NCI-H526 (cell line): ENCODE measurements at places on chromosomes 13 and 19.

DNA sequence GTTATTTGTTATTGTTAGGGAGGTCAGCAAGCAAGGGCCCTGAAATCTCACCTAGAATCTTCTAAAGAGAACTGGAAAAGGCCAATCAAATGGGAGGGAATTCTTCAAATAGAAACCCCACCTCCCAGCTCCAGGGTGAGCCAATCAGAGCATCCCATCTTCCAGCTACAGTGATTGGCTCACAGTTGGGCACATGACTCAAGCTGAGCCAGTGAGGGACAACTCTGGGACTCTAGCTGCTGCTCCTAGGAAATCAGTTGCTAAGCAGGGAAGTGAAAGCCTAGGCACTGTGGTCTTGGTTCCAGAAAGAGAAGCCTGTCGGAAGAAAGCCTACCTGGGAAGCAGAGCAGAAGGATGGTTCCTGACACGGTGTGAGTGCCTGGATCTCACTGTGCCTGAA, 13.4 kb downstream of the TM6SF2 start:
- DNase-seq: peak; percentile 44

DNA sequence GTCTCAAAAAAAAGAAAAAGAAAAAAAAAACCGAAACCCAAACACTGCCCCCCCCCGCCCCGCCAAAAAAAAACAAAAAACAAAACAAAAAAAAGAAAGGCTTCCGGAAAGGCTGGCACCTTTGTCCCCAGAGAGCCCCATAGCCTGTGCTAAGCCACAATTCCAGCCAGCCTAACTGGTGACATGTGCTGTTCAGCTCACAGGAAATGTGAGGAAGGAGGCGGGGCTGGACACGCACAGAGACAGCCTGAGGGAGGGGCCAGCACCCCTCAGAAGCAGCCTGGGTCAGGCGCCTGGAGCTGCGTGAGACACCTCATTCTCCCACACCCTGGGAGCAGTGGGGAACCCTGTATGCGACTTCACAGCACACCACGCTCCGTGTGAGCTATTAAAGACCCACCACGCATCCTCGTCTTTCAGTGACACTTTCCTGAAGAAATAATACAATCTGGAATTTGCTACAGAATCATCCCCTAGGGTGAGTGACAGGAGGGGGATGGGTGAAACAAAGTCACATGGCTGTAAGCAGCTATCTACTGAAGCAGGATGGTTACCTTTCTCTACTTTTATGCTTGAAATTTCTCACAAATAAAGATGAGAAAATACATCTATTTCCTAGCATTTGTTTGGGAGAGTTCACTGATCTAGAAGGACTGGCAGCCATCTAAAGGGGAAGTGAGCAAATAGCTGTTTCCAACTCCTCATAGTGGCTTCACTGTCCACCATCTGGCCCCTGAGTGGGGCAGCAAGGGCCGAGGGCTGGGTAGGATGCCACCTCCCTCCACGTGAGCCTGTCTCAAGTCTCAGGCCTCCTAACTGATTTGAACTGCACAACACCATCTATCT, 12.3 kb upstream of the SLC35E1 start:
- DNase-seq: no peak

GRCh38 chr13:104648291-104648690, 1582.1 kb upstream of the SLC10A2 start:
- DNase-seq: peak; percentile 43

- DNase-seq: no peak
These were observed 24.6 kb downstream of the CDADC1 start for GRCh38 chr13:49272296-49272695.

DNA sequence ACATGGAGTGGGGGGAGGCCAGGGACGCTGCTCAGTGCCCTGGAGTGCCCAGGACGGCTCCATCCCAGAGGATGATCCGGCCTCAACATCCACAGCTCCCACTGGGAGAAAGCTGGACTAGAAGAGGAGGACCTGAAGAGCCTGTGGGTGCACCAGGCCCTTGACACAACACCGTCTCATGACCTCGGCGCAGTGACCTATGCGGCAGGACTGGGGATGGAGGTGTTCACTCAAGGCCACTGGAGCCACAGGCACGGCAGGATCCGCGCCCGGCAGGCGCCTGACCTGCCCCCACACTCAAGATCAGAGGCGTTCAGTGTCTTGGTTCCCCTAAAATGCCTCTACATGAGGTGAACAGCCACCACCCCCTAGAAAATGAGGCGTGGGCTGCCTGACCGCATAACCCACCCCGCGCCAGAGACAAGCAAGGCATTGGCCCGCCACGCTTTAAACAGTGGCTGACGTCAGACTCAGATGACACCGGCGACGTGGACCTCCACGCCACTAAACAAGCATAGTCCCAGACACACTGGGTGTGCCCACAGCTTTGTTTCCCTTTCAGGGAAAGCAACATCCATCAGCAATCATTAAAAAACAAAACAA, 8.0 kb downstream of the SGTA start:
- DNase-seq: no peak

DNA sequence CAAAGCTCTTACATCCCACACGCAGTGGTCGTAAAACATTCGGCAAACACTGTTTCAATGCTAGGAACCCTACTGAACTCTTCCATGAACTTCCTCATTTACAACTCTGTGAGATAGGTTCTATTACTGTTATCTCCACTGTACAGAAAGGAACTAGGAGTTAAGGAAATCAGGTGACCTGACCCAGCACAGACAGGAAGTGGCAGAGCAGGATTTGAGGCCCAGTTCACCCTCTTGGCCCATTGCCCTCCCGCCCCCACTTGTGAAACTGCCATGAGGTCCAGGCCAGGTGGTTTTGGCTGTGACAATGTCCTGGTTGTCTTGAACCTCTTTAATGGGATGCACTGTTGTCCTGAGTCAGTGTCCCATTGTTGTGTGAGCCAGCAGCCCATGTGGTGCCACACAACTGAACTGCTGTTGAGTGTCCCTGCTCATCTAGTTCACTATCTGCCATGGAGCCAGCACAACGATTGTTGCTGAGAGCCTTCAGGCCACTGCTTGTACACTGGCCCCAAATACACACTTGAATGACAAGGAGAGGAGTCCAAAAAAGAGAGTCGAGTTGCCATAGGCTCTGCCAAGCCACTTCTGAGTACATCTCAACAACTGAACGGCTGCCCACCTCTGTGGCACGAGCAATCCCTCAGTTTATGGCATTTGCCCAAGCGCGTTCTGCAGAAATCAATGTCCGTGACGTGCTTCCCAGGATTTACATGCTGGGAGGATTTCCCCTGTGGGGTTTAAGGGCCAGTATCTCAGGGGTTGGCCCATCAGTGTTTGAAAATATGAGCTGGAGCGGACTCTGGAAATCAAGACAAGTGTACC, 484.6 kb downstream of the TSHZ3 start:
- DNase-seq: no peak

- DNase-seq: no peak
These were observed 63.9 kb downstream of the STK24 start for GRCh38 chr13:98512774-98513665.

DNA sequence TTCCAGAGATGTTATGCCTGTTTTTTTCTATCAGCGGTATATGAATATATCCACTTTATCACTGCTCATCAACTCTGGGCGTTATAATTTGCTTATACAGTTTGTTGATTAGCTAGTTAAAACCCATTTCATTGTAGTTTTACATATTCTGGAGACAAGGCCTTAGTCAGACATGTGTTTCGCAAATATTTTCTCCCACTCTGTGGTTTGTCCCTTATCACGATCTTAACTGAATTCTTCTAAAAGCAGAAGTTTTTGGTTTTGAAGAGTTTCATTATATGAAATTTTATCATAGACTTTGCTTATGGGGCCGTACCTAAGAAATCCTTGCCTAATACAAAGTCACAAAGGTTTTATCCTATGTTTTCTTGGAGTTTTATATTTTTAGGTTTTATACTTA, 84.6 kb downstream of the FRY start:
- DNase-seq: peak; percentile 66

GRCh38 chr19:2949939-2950285, 5.1 kb upstream of the ZNF77 start:
- DNase-seq: no peak

DNA sequence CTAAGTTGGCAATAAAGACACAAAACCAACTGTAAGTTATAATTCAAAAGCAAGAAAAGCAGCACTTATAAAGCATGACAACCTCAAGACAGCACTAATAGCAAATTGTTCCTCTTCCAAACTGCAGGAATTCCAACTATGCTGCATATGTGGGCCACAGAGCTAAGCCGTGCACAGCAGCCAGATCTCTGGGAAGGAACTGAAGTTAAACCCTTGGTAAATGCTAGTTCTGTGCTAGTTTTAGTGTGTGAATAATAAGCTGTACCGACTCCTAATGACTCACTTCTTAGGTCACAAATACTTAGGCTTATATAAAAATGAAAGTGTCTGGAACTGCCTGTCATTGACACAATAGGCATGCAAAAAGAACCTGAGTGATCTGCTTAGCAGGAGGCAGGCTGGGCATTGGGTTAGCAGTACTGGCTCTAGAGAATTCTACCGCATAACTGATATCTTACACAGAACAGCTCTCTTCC, 21.2 kb upstream of the GTF3A start:
- no peak for DNase-seq

- no peak for DNase-seq
These were observed 322.0 kb downstream of the MZT1 start for GRCh38 chr13:72405441-72405840.

- DNase-seq: no peak
These were observed 35.0 kb downstream of the PABPC3 start for GRCh38 chr13:25130944-25131343.

GRCh38 chr19:4304538-4305256, at the start of gene FSD1:
Gene FSD1 (plus strand): TSS chr19:4304598. CDS start chr19:4304747, 149 bp downstream.
- DNase-seq: peak; percentile 78

GRCh38 chr13:105969761-105970160, 565.7 kb downstream of the EFNB2 start:
- peak; percentile 81 for DNase-seq
